Nephron progenitor cell (in vitro differentiated cells): ENCODE measurements at places on chromosomes 13 and 19.
A peak's percentile ranks its signal among the peaks of the same experiment; 100 is the strongest.

DNA sequence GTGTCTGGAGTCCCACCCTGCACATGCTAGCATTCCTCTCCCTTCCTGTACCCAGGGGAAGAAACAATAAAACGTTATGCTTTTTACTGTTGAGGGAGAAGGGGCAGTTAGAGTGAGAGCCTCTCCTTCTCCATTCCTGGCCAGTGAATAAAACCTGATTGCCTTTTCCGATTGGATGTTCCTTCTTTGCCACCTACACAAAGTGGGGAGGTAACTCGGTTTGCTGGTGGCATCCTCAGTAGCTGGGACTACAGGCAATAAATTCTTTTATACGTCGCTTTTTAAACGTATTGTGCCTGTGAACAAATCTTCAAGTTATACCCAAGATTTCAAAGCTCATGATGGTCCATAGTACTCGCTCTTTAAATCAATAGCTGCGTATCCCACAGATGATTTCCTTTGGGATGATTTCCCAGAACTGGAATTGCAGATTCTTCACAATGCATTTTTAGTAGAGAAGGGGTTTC, 660 bp upstream of the MVB12A start:
- no peak for DNase-seq

GRCh38 chr13:95058680-95059079, 242.6 kb downstream of the ABCC4 start:
- no peak for DNase-seq

- DNase-seq, result no peak
Observed at GRCh38 chr13:110517505-110518225, 43.9 kb downstream of the RAB20 start.

DNA sequence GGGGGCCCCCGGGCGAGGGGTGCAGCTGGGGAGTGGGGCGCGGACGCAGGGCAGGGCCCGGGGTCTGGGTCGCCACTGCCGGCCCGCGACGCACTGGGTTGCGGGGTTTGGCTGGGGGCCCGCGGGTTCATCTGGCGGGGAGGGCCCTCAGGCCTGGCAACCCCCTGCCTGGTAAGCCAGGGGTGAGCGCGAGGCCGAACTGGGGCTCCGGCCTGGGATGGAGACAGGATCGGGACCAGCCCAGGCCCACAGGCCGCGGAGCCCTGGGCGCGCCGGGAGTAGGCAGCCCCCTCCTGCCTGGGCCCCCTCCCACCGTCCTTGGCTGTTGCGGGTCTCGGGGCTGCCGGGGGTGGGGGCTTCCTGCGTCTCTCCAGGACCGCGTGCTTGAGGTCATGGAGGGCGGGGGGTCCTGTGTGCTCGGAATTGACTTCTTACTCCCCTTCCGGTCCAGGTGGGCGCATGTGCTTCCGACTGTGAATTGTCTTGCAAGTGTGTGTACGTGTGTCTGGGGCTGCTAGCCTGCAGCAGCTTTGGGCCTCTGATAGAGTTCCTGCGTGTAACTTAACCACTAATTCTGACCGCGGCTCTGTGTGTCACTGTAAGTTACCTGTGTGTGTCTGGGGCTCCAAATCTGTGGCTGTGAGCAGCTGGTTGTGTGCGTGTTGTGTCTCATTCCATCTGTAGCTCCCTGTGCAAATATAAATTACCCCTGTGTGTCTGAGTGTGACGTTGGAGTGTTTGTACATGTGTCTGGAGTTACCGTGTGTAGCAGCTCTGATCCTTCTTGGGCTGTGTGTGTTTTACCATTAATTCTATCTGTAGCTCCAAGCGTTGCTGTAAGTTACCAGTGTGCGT, 751 bp downstream of the GRAMD1A start:
- DNase-seq, result peak; percentile 38

DNA sequence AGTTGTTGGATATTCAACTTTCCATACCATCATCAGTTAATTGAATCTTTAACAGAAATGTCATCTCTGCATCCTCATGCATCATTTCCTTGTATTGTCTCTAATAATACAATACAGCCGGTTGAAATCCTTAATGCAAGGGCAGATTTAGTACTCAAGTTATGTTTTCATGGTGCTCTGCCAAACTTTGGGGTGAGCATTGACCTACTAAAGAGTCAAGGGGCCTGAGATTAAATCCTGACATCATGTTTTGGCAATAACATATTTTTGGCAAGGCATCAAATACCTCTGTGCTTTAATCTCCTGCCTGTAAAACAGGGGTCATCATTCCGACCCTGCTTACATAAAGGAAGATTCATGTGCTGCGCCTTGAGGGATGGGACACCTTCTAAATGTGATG, 42.7 kb upstream of the ABCC4 start:
- DNase-seq, result no peak

- DNase-seq, result no peak
Observed at GRCh38 chr19:51820011-51820410, 25.1 kb downstream of the FPR3 start.

DNA sequence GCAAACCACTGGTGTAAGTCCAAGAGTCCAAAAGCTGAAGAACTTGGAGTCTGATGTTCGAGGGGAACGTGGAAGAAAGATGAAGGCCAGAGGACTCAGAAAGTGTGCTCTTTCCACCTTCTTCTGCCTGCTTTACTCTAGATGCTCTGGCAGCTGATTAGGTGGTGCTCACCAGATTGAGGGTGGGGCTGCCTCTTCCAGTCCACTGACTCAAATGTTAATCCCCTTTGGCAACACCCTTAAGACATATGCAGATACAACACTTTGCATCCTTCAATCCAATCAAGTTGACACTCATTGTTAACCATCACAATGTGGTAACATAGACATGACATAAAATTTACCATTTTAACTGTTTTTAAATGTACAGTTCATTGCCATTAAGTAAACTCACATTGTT, 249.5 kb downstream of the COG6 start:
- no peak for DNase-seq

GRCh38 chr19:38155453-38155852, 68.6 kb downstream of the DPF1 start:
- DNase-seq, result no peak

DNA sequence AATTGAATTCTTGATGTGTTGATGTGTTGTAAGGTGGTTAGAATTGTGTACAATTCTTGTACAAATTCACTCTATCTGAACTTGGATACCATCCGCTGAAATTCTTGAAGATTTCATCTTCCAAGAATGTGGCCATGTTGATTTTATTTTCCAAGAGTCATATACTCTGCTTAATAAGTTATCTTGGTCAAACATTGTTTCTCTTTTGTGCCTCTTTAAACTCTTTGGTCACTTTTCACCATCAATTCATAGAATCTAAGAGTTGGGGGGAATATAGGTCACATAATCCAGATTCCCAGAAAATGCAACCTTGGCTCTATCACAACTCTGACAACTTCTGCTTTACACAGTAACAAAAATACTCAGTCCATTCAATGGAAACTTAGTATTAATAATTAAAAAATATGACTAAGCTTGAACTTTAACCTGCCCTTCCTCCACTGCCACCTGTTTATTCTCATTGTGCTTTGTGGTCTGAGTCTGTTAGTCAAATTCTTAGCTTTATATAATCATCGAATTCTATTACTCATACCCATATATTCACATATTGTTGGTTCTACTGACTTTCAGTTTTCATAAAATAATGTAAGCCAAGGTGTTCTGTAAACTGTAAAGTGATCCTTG, 373.2 kb downstream of the LMO7 start:
- no peak for DNase-seq

- no peak for DNase-seq
Observed at GRCh38 chr13:19862481-19863313, 752 bp downstream of the ZMYM5 start.
